ENCODE measurements at places on chromosomes 2 and 18.
A peak's percentile ranks its signal among the peaks of the same experiment; 100 is the strongest.

- DNase-seq: no peak
Observed at GRCh38 chr18:57889841-57890240, 86.7 kb upstream of the ATP8B1 start.

DNA sequence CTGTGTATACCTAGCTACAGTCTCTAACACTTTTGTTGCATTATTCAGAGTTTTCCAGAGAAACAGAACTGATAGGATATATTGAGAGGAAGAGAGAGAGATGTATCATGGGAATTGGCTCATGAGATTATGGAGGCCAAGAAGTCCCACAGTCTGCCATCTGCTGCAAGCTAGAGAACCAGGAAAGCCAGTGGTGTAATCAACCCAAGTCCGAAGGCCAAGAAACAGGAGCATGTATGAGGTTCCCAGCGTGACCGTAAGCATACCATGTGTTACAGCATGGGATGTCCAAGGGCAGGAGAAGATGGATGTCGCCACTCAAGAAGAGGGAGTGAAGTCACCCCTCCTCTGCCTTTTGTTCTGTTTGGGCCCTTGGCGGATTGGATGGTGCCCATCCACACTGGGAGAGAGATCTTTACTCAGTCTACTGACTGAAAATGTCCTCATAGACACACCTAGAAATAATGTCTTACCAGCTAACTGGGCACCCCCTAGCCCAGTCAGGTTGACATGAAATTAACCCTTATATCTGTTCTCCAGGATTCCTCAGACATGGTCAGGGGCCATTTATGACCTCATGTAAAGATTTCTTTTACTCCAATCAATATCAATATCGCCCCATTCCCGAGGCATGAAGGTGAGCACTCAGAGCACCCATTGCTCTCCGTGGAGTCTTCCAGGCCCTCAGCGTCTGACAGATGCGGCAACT is 179.6 kb downstream of the CTIF start:
- no peak for DNase-seq

- DNase-seq: no peak
Observed at GRCh38 chr2:233422649-233423551, 68.6 kb downstream of the DGKD start.

GRCh38 chr18:59606193-59607077 is 90.8 kb downstream of the CCBE1 start:
- no peak for DNase-seq

GRCh38 chr2:194616334-194616733 is 1040.7 kb upstream of the SLC39A10 start:
- peak; percentile 0 for DNase-seq

GRCh38 chr2:234829074-234829455 is 122.8 kb upstream of the SH3BP4 start:
- DNase-seq: no peak

- no peak for DNase-seq
Observed at GRCh38 chr18:32732165-32732564, 40.7 kb downstream of the KLHL14 start.

- DNase-seq: no peak
Observed at GRCh38 chr2:127623388-127624319, 22.3 kb upstream of the GPR17 start.

- no peak for DNase-seq
Observed at GRCh38 chr2:75079575-75079974, 119.7 kb downstream of the TACR1 start.

- no peak for DNase-seq
Observed at GRCh38 chr2:197263077-197263476, 47.5 kb downstream of the ANKRD44 start.

GRCh38 chr2:143078104-143078503 is 51.1 kb upstream of the ARHGAP15 start:
- no peak for DNase-seq

DNA sequence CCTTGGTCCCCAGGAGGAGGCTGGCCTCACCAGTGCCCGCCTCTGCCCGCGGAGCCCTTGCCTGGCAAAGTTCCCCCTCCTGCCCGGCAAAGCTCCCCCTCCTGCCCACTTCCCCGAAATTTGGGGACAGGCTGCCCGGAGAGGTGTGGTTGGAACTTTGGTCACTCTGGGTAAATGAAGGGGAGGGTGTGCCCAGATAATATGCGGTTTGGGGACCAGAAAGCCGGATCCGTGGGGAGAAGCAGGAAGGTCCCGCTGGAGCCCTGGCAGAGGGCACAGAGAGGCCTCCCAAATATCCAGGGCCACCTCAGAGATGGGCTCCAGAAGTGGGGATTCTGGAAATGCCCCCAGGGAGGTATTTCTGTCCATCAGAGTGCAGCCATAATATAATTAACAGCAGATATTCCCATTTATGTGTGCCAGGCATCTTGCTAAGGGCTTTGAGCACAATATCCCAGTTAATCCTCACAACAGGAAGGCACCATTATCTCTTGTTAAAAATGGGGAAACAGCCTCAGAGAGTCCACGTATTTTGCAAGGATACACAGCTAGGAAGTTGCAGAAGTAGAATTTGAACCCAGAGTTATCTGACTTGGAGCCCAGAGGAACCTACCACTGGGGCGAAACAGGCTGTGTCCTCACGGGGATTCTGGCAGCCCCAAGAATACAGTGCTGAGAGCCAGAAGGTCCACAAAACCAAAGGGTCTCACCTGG is 914 bp downstream of the STEAP3 start:
- no peak for DNase-seq

GRCh38 chr2:181619516-181619915 is 37.4 kb downstream of the CERKL start:
- DNase-seq: no peak

GRCh38 chr18:49730951-49731391 is 82.4 kb downstream of the ACAA2 start:
- DNase-seq: no peak

- no peak for DNase-seq
Observed at GRCh38 chr2:72747344-72747743, 78.5 kb downstream of the EXOC6B start.

- DNase-seq: no peak
Observed at GRCh38 chr18:4765401-4765800, 310.3 kb upstream of the DLGAP1 start.

GRCh38 chr2:100425573-100426383 is 8.3 kb upstream of the CHST10 start:
- no peak for DNase-seq

DNA sequence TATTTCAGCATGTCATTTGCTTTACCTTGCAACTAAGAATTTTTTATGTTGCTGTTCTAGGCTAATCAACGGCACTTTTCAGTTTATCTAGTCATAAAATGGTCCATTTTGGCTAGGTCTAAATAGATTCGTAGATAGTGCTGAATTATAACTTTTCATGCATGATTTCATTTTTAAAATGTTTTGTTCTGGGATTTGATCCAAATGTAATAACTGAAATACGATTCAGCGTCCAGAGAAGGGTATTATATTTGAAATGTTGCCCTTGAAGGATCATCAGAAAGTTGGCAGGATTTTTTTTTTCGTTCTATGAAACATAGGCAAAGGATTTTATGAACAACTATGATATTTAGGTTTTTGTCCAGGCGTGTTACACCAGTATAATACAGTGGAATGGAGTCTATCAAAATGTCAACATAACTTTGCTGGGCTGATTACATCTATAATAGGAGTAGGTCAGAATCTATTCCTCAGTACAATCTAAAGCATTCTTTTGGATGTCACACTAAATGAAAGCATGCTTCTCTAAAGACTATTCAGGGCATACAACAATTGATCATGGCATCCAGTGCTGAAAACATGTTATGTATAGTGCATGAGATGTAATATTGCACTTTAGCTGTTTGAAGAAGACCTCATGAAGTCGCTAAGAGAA is 24.8 kb downstream of the TTC27 start:
- DNase-seq: no peak

GRCh38 chr2:111701798-111702118 is 182.2 kb downstream of the ANAPC1 start:
- DNase-seq: no peak
